Pancreas (tissue), 10 donors: ENCODE measurements at places on chromosomes 1 and 21.

DNA sequence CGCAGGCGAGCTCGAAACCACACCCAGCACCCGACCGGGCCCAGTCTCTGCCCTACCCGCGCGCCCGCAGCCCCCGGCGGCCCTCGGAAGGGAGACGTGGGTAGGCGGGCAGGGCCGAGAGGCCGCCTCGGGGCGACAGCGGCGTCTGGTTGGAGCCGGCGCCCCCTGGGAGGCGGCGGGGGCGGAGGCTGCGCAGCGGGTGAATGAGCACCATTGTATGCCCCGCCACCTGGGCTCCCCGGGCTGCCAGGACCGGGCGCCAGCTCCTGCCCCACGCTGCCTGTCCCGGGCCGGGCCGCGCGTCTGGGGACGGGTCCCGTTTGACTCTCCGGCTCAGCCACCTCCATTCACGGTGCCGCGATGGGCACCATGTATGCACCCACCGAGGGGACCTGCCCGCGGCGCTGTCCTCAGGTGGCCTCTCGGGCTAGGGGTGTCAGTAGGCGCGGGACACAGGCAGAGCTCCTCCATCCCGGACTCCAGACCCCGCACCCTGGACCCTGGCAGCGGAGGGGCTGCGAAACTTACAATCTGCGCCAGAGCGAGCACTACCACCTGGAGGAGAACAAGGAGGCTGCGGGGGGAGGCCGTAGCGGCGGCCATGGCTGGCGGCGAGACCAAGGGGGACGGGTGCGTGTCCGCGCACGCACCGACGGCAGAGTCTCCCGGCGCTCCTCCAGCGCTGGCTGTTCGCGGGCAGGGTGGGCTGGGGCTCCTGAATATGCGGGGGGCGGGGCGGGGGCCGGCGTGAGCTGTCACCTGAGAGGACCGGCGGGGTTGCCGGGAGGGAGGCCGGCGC lies at the start of gene COL9A2:
Gene COL9A2, minus strand, starts transcription at position 692 of the 799 bp plus-strand sequence. Its CDS starts 89 bp downstream, at position 603.
- peak; percentile 38 for DNase-seq

DNA sequence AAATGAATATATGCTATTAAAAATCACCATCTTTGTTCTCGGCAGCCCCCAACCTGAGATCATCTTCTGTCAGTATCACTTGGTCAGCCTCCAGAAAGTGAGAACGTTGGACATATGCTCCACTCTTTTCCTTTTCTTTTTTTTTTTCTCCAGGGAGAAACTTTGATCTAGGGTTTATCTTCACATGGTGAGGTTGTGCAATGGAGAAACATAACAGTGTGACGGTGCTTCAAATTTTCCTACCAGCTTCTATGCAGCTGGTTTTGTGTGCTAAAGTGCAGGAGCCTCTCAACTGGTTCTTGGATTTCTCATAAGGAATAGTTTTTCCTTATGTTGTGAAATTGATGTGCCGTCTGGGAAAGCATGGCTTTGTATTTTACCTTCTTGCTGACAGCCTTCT lies 1202.9 kb downstream of the NCAM2 start:
- DNase-seq: no peak

GRCh38 chr1:215523906-215524305 lies 43.2 kb upstream of the KCTD3 start:
- DNase-seq: no peak

GRCh38 chr1:45658171-45658570 lies 28.2 kb downstream of the GPBP1L1 start:
- no peak for DNase-seq

- peak; percentile 59 for DNase-seq
Measured at GRCh38 chr1:15420853-15421465, 11.3 kb downstream of the EFHD2 start.

GRCh38 chr1:29878501-29878900 lies 642.2 kb downstream of the PTPRU start:
- DNase-seq: no peak

DNA sequence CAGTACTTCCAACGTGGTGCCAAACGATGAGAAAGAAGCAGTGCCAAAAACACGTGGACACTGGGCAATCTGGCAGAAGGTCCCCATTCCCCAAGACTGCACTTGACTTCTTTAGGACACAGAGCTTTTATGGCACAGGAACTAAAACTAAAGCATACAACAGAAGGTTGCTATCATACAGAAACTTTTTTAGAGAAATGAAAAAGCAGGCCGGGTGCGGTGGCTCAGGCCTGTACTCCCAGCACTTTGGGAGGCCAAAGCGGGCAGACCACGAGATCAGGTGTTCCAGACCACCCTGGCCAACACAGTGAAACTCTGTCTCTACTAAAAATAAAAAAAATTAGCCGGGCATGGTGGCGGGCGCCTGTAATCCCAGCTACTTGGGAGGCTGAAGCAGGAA lies 43.0 kb downstream of the GNB1 start:
- no peak for DNase-seq

- no peak for DNase-seq
Measured at GRCh38 chr1:40299366-40300248, 17.5 kb downstream of the COL9A2 start.

GRCh38 chr1:97674517-97674916 lies 246.3 kb downstream of the DPYD start:
- DNase-seq: no peak

DNA sequence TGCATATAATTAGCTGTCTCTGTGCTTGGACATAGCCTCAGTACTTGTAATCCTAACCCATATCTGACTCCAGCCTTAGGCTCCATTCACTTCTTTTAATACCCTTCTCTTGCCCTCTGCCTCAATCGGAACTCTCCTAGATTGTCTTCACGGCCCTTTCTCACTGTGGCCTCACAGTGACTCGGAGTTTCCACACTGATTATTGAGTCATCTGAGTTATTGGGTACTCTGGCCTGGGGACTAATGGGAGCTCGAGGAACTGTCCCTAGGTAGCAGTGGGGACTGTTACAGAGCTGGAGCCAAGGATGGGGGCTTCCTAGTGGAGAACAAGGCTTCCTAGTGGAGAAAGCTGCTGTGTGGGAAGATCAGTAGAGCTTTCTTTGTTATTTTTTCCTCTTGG lies 17.0 kb downstream of the TRAF5 start:
- DNase-seq: no peak

- no peak for DNase-seq
Measured at GRCh38 chr21:26952374-26953066, 14.4 kb downstream of the ADAMTS5 start.

DNA sequence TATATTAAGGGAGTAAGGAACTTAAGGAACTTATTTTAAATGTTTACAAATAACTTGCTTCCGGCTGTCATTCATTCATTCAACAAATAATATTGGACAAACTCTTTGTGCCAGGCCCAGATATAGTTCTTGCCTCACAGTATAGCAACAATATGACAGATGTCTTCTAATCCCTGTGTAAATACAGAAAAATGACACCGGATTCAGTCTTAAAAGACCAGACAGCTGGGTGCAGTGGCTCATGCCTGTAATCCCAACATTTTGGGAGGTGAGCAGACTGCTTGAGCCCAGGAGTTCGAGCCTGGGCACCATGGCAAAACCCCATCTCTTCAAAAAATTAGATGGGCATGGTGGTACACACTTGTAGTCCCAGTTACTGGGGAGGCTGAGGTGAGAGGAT lies 23.7 kb downstream of the EIF2B3 start:
- DNase-seq: no peak

- DNase-seq: peak; percentile 49
Measured at GRCh38 chr1:62753031-62753965, 30.6 kb upstream of the ATG4C start.

GRCh38 chr1:39427912-39428311 lies 63.5 kb upstream of the BMP8A start:
- DNase-seq: no peak

DNA sequence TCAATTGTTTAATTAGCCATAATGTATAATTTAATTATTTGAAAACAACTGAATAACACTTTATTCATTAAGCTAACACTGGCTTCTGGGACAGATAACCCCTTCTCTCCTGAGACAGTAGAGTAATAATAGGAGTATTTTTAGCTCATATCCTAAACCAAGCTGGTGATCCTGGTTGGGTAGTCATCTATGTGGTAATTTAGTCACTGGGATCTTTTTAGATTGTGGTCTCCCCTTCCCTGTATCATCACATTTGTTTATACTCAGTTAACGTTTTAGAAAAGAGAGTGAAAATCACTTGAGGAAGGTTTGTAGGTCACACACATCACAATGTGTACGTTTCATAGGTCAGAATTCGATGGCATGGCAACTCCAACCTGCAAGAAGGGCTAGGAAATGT lies 1356.6 kb upstream of the ADGRL2 start:
- no peak for DNase-seq

GRCh38 chr1:206727981-206728696 lies 42.4 kb upstream of the IL19 start:
- no peak for DNase-seq

GRCh38 chr1:3976821-3977220 lies 76.7 kb upstream of the C1orf174 start:
- DNase-seq: no peak

- no peak for DNase-seq
Measured at GRCh38 chr1:236875975-236876374, 80.9 kb downstream of the MTR start.

GRCh38 chr21:35045542-35046262 lies 3.4 kb downstream of the RUNX1 start:
- no peak for DNase-seq

- no peak for DNase-seq
Measured at GRCh38 chr1:217363319-217363718, 267.6 kb downstream of the GPATCH2 start.

DNA sequence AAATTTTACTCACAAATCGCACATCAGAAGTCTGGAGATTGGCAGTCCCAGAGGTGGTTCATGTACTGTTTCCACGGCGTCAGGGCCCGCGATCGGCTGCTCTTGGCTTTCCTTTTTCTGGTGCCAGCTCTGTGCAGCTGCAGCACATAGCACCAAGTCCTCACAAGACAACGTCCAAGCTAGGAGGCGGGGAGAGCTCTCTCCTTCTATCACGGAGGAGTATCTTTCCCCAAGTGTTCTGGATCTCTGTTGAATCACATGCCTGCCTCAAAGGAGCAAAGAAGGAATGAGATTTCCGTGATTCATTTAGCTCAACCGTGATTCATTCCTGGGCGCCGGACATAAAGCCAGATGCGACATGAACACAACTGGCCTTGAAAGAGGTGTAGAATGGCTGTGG lies 25.5 kb downstream of the MT1HL1 start:
- DNase-seq: no peak

GRCh38 chr1:232438476-232438875 lies 191.5 kb downstream of the SIPA1L2 start:
- DNase-seq: no peak

DNA sequence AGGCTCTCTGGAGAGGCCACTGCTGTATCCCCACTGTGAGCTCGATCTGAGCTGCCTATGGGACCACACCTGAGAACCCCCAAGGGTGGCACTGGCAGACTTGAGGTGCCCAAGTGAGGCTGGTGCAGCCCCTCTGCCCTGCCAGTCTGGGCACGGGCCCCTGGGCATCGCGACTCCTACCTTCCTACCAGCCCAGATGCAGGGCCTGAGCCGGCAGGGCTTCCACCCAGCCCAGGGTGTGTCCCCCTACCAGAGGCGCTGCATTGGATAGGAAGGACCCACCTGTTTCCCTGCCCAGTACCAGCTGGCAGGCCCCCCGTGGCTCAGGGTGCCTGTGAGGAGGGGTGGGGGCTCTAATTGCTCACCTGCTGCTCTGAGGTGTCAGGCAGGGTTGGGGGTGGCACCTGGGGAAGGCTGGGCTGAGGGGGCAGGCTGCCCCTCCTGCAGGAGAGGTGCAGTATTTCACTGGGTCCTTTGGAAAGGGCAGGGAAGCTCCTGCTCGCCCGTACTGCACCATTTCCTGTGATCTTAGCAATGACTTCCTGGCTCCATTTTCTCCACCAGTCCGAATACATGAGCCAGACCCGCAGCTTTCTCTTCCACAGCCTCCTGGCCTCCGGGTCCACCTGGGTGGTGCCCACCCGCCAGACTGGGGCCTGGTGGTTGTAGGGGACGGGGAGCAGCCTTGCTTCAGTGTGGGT lies 11.8 kb downstream of the TP73 start:
- peak; percentile 48 for DNase-seq

- DNase-seq: peak; percentile 54
Measured at GRCh38 chr1:206912445-206913095, 9.2 kb downstream of the FCMR start.

GRCh38 chr1:10679496-10680220 lies 116.8 kb downstream of the CASZ1 start:
- DNase-seq: no peak

DNA sequence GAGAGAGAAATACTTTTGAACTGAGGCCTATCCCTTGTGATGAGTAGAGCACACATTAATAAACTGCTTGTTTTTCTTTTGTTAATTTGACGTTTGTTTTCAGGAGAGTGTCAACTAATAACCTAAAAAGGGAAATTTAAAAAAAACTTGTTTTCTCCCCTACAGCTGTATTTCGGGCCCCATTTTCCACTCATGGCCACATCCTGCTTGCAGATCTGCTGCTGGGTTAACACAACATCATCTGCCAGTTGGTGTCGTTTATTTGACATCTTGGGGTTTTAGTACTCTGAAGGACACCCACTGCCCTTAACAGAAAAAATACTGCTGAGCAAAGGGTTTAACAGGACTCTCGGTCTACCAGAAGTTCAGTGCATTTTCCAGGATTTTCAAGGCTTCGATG lies 848 bp upstream of the PYHIN1 start:
- DNase-seq: no peak

DNA sequence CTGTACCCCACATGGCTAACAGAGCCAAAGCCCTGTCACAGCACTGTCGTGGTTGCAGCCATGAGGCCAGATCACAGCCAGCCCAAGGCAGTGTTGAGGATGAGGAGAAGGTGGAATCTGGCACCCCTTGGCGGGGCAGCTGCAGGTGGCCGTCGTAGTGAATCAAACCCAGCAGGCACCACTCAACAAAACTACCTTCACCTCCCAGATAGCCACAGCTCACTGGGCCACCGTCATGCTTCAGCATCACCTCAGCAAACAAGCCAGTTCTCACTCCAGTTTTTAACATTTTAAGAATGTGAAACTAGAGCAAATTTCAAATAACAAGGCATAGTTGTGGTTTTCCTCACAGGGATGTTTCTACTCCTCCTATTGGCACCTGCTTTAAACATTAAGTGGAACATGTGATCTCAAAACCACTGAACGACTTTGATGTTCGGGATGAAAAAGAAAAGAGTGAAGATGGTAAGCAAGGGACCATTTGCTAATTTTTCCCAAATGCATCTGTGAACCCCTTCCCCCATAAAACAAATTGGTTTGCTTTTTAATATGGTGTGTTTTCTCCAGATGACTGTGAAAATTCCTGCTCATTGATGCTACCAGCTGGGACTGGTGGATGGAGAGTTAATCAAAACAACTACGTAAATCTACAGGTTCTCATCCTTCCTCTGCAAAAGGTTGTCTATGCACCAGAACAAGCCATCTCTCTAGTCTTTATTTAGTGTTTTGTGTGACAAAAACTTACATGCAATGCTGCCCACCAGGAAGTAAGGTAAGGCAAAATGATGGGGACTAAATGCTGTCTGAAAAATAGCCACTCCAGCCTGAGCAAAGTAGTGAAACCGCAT lies 45.5 kb downstream of the TOR1AIP2 start:
- no peak for DNase-seq

DNA sequence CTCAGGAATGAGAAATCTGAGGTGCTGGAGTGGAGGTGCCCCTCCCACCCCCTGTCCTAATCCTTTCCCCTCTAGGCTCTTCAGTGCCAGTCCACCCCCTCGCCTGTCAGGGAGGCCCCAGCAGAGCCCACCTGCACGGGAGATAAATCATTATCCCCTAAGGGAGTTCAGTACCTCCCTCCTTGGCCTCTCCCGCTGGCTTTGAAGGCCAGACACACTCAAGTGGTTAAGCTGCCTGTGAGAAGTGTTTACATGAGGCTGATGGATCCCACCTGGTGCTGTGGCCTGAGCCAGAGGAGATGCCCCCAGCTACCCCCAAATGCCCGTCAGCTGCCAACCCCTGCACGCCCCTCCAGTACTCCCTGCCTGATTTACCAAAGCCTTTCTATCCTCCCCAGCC lies 3.7 kb downstream of the RSPO1 start:
- no peak for DNase-seq

- peak; percentile 91 for DNase-seq
Measured at GRCh38 chr1:21607549-21608529, 61.3 kb downstream of the RAP1GAP start.
